ENCODE measurements at places on chromosomes 11 and 22.

DNA sequence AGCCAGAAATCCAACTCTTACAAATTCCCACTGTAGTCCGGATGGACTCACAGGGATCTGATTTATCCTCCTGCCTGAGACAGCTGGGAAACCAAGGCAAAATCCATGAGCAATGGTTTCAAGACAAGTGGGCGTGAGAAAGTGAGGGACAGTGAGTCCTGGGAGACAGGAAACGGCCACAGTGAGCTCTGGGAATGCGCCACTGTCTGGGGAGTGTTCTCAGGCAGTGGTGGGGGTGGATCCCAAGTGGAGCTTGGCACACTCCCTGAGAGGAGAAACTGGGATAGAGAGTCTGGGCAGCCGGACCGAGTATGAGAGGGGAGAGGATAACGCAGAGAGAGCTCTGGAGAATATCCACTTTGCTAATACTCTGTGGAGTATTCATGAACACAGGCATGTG is 9.8 kb downstream of the IL17REL start:
- DNase-seq, result no peak

DNA sequence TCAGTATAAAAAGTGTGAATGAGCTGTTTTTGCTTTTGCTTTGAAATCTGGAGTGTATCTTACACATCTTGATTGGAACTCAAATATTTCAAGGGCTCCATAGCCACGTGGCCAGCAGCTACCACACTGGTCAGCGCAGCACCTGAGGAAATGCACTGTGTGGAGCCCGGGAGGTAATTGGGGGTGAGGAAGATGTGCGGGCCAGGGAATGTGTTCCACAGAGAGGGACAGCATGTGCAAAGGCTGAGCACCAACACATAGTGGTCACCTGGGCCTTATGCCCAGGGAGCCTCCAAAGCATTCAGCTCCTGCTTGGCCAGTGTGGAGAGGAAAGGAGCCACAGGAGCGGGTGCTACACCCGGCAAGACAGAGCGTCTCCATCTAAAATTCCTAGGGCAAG is 20.8 kb downstream of the RELT start:
- DNase-seq, result no peak

DNA sequence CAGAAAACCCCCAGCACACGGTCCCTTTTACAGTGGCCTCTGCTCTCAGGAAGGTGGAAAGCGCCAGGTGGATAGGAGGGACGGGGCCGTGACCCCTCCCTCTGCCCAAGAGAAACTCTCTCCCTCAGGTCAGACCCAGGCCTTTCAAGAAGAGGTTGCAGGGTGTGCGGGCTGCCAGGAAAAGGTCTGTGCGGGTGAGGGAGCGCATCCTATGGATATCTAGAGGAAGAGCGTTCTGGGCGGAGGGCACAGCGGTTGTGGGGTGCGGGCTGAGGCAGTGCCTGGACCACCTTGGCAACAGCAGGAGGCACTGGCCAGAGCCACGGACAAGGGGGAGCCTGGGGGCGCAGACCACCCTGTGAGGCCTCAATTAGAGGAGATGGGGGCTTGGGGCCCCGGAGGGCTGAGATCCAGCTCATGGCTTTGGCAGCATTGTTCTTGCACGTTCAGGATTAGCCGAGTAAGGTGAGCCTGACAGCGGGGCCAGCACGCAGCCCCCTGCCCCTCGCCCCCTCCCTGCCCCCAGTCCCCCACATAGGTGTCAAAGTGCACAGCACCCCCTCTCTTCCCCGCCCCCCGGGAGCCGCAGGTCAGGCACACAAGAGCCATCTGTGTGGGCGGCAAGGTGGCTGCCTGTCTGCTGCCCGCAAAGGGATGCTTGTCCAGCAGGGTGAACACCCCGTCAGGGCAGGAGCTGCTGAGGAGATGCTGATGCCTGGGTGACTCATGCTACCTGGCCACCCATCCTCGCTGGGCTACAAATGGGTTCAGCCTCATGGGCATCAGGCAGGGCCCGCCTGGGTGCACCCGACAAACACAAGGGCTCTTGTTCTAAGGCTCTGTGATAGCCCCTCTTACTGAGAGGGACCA is 92.8 kb upstream of the KCNQ1OT1 start:
- no peak for DNase-seq

DNA sequence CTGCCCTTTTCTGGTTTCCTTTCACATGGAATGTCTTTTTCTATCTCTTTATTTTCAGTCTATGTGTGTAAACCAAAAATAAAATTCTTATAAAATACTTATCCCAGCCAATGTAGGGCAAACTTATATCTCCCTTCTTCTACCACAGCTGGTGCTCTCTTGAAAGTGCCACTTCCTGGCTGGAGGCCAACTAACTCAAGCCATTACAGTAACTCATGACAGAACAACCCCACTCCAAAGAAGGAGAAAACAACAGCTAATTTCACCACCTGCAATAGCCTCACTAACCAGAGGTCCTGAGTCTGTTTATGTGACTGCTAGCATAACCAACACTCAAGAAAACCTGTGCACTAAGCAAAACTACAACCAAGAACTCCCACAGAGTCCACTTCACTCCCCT is 74.9 kb upstream of the DBX1 start:
- DNase-seq, result no peak

DNA sequence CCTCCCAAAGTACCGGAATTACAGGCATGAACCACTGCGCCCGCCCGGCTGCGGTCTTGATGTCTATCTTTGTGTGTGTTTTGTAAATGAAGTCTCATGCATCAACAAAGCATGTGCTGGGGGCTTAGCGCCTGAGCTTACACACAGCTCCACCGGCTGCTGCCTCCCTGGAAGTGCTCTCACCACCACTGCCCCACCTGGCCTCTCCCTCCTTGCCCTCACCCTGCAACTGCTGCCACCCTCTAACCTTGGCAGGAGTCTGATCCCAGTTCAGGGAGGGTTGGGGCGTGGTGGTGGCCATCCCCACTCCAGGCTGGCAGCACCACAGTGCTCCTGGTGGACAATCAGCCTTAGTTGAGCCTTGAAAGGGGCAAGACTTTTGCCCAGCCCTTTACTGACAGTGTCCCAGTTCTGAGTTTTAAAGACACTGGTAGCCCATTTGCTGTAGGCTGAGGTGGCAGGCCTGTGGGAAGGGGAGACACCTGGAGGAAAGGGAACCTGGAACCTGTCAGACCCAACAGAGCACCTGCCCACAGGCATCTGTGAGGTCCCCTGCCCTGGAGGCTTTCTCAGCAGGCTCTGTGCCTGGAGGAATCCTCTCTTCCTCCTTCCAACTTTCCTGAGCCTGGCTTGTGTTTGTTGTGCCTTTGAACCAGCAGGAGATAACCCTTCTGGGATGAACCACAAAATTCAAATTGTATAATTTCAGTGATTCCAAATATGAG is 42.4 kb upstream of the WEE1 start:
- DNase-seq, result no peak

- no peak for DNase-seq
These were observed 68.5 kb downstream of the PIWIL3 start for GRCh38 chr22:24706054-24706453.

- no peak for DNase-seq
These were observed 327.0 kb downstream of the ETS1 start for GRCh38 chr11:128260398-128260797.

- no peak for DNase-seq
These were observed 13.6 kb downstream of the CHEK2 start for GRCh38 chr22:28728002-28728401.

- DNase-seq, result no peak
These were observed 36.4 kb upstream of the ACER3 start for GRCh38 chr11:76824083-76824939.

DNA sequence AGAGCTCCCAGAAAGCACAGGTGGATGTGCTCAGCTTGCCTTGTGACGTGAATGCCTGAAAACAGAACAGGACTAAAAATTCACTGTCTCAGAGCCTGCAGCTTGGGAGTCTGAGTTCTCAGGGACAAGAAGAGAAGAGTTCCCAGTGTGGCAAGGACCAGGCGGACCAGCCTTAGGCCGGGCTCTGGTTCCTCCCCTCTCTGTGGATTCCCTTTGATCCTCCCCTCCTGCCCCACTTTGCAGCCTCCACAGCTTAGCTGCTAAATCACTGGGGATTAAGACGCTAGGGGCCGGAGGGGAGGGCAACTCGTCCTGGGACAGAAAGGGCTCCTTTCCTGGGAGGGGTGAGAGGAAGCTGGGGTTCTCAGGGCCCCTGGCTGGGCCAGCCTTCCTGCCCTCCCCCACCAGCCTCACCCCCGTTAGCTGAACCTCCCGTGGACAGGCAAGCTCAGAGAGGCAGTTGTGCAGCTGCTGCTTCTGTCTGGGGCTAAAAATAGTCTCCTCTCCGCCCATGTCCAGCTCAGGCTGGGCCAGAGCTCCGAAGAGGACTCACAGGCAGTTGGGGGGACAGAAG is 29.9 kb upstream of the JAM3 start:
- DNase-seq, result no peak

- DNase-seq, result no peak
These were observed 291.8 kb downstream of the AASDHPPT start for GRCh38 chr11:106369224-106369623.

- DNase-seq, result no peak
These were observed 37.2 kb downstream of the RTL6 start for GRCh38 chr22:44460691-44461375.

- no peak for DNase-seq
These were observed 386.0 kb downstream of the GUCY1A2 start for GRCh38 chr11:106632283-106632682.

- DNase-seq, result no peak
These were observed 186.3 kb downstream of the CTTN start for GRCh38 chr11:70584498-70585235.

DNA sequence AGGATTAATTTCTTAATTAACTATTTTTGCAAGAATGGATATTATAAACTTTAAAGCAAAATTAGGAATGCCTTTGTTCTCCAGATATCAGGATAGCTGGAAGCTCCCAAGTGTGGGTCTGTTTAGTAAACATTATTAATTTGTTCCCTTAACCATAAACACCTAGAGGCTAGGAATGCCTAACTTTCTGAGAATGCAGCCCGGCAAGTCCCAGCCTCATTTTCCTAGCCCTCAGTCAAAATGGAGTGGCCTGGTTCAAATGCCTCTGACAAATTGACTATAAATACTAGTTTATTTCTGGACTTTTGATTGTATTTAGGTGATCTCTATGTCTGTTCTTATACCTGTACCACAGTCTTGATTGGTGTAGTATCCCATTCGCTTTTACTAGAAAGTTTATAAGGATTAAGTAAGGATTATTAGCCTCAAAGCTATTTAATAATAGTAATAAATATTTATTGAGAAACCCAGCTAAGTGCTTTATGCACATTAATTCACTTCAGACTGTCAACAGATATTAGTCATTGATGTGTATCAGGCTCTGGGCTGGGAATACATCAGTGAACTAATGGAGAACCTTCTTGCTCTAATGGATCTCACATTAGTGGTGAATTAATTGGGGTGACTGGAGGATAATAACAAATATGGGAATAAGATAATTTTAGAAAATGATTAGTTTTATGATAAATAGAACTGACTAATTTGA is 25.8 kb downstream of the PPME1 start:
- DNase-seq, result no peak

- no peak for DNase-seq
These were observed 47.3 kb downstream of the NRXN2 start for GRCh38 chr11:64675450-64676260.

DNA sequence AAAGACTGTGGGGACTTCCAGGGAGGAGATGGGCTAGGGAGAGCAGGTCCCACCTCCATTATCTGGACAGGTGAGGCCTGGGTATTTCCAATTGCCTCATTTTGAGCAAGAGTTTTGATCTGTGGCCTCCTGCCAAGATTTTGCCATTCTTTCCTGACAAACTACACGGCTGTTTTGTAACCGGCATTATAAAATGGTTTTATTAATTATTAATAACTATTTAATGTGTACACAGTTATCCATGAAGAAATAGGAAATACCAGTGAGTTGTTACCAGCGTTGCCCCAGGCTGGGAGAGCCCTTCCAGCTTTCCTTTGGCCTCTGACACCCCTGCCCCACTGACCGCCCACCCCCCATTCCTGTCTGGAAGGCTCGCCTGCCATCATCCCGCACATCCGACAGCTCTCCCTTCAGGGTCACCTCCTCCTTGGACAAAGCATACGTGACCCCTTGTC is 14.9 kb upstream of the SEC14L3 start:
- no peak for DNase-seq

DNA sequence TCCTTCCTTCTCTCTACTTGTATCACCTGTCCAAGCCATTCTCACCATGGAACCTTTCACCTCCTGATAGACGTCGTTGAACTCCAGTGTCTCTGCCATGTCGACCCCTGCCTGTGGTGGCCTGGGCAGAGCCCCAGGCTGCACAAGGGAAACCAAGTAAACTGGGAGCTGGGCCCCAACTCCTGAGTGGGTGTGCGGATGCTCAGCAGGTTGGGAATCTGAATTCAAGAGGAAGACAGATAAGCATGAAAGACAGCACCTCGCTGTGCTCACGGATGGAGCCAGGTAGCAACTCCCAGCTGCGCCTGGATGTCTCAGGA is 709 bp downstream of the SSRP1 start:
- DNase-seq, result no peak

GRCh38 chr11:70916351-70916750 is 336.0 kb downstream of the SHANK2 start:
- no peak for DNase-seq

- no peak for DNase-seq
These were observed 16.3 kb upstream of the ARFGAP3 start for GRCh38 chr22:42873356-42873755.

DNA sequence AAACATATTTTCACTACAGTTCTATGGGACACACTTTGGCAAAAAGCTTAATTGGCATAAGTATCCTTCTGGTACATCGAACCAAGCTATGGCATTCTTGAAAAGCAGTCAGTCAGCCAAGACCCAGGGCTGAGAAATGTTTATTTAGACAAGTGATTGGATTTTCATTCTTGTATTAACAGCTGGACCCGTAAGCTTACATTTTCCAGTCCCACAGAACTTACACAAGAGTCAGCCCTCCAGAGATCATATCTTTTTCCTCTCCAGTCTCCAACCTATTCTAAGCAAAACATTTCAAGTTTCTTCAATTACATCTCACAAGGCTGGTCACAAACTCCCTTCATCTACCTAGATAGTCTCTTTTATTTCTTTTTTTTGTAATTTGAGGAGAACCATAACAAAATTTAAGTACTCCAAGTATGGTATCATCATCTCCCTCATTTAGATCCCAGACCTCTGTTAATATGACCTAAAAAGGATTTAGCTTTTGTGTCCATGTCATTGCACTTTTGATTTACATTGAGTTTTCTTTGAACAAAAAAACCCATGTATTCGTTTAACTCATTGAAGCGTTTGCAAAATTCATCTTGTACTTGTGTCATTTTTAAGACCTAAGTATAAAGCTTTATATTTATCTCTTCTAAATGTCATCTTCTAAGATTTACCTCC is 67.9 kb upstream of the GRK3 start:
- DNase-seq, result no peak

- no peak for DNase-seq
These were observed 121.2 kb downstream of the ETS1 start for GRCh38 chr11:128465946-128466705.

GRCh38 chr11:60994541-60995080 is 23.1 kb downstream of the CD6 start:
- no peak for DNase-seq

- no peak for DNase-seq
These were observed 19.7 kb downstream of the ARFGAP2 start for GRCh38 chr11:47156951-47157350.

- no peak for DNase-seq
These were observed 10.4 kb upstream of the MALAT1 start for GRCh38 chr11:65488273-65489034.

Measured in C1 segment of cervical spinal cord (tissue), 14 donors.